Osteoblast (primary cell): ENCODE measurements at places on chromosomes 4 and X. TPM values are rescaled to one million over a fixed set of nuclear protein-coding genes. Genes with fewer than 3 reads are reported as not detected.

ATG4A gene
- 6.9 and 9.1 TPM in 2 replicates for total RNA-seq

SUPT20HL2 gene
- not detected in 2 replicates for total RNA-seq

CCNB3 gene
- total RNA-seq: 0.29 and 0.36 TPM in 2 replicates

MAGEB2 gene
- not detected in 2 replicates for total RNA-seq

TRO gene
- total RNA-seq: 22.4 and 25.6 TPM in 2 replicates

BANK1 gene
- total RNA-seq: 1.8 and 2.7 TPM in 2 replicates

SSX2 gene
- total RNA-seq: not detected in 2 replicates

PAGE2B gene
- not detected in 2 replicates for total RNA-seq
